ENCODE measurements at places on chromosomes 1 and 21.

DNA sequence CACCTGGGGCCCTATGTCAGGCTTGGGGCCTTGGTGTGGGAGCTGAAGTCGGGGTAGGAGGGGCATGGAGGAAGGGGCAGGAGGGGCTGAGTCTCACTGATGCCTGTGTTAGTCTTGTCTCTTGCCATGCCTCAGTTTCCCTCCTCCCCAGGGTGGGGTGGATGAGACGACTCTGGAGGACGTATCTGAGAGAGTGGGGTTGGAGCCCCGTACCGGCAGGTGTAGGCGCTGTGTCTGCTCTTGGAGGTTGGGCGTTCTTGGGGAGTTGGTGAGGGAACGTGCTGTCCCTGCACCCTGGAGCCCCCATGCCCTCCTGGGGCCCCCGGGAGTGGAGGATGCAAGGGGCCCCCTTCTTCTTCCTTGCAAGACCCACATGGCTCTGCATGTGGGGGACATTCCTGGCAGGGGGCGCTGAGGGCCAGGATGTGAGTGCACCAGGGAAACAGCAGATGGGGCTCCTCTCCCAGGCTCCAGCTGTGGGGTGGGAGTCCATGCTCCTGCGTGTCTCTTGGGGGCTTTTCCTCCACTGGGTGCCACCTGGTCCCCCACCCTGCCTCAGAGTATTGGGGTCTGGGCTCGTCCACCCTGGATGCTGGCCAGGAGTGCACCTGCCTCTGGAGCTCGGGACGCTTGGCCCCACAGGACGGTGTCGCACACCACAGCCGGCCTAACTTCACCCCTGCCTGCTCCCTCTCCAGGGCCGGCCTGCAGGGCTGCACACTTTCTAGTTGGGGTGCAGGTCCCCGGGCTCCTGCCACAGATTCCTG lies 1.4 kb upstream of the TNFRSF14 start:
- DNase-seq: no peak

- no peak for DNase-seq
Observed at GRCh38 chr1:203807196-203807595, 11.8 kb downstream of the ZBED6 start.

DNA sequence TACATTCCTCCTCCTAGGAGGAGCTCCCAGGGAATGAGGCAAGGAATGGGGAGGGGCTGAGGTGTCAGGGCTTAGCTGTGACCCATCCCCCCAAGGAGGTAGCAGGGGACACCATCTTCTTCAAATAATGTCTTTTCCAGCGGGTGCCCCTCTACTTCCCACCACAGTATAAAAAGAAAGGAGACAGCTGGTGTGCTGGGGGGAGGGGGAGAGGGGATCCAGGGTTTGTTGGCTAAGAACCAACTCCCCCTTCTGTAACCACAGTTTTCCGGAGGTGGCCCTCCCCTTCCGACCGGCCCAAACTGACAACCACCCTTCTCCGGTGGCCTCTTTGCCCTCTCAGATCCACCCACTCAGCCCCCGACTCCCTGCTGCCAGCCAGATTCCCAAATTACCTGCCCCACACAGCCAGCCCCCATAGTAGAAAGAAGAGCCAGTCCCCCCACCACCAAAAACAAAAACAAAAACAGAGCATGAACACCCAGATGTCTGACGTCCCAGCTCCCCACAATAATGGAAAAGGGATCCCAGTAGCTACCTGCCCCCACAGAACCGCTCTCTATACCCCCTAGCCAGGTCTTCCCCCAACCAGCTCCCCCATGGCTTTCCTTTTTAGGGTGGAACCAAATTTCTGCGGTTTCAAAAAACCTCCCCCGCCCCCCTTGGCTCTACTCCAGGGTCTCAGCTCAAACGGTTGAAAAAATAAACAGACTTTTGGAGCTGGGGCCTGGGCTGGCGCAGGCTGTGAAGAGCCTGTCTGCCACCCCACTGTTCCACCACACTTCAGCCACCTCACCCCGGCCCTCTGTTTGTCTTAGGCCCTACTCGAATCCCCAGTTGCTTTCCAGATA lies 2.1 kb downstream of the ARHGEF2 start:
- no peak for DNase-seq

DNA sequence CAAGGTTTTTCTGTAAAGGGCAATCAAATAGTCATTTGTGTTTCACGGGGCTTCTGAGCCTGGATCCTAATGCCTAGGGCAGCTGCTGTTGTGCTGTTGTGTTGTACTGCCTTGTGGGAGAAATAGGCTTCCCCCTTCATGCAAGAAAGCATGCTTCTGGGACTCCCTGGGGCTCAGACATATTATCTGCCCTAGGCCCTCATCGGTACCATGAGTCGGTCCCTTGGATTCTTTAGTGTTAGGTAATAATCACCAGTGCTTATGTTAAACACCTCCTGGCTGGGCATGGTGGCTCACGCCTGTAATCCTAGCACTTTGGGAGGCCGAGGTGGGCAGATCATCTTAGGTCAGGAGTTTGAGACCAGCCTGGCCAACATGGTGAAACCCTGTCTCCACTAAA lies 245.9 kb downstream of the TNR start:
- DNase-seq: no peak

DNA sequence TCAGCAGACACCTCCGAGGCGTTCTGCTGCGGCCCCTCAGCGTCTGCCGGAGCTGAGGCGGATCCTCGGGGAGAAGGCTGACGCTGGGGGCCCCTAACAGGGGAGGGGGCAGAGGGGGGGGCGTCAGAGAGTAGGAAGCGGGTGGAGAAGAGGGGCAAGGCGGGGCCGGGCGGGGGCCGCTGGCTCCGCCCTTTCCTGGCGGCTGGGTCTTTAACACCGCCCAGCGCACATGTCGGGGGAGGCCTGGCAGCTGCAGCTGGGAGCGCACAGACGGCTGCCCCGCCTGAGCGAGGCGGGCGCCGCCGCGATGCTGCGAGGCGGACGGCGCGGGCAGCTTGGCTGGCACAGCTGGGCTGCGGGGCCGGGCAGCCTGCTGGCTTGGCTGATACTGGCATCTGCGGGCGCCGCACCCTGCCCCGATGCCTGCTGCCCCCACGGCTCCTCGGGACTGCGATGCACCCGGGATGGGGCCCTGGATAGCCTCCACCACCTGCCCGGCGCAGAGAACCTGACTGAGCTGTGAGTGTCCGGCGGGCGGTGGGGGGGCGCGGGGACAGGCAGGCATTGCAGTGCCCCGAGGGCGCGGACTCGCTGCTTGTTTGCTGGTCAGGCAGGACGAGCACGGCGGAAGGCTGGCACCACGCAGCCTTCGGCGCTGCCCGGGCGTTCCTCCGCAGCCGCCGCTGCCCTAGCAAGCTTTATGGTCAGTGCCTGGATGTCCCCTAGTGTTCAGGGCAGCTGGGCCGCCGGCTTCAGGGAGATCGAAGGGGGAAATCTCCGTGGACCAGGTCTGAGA lies at the start of gene NTRK1:
Gene NTRK1 (plus strand): TSS at position 238 of the 796 bp plus-strand sequence. CDS start 70 bp downstream, at position 308.
- no peak for DNase-seq

DNA sequence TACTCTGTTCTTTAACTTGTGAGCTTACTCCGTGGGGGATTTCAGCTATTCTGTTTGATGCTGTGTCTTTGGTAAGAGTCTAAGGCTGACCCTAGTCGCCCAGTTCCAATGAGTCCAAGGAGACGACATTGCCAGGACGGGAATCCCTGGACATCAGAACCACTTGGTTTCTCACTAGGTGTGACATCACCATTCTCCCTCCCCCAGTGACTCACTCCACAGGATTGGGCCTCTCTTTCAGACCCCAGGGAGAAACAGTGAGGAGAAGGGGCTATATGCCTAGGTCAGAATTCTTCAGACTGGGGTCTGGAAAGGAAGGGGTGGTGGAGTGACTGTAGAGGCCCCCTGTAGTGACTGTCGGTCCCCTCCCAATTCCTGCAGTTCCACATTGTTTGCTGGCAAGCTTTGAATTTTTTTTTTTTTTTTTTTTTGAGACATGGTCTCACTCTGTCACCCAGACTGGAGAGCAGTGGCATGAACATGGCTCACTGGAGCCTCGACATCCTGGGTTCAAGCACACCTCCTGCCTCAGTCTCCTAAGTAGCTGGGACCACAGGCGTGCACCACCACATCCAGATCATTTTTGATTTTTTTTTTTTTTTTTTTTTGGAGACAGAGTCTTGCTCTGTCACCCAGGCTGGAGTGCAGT lies 21.3 kb downstream of the ALPL start:
- no peak for DNase-seq

GRCh38 chr1:62307895-62308492 lies 11.2 kb downstream of the KANK4 start:
- DNase-seq: no peak

DNA sequence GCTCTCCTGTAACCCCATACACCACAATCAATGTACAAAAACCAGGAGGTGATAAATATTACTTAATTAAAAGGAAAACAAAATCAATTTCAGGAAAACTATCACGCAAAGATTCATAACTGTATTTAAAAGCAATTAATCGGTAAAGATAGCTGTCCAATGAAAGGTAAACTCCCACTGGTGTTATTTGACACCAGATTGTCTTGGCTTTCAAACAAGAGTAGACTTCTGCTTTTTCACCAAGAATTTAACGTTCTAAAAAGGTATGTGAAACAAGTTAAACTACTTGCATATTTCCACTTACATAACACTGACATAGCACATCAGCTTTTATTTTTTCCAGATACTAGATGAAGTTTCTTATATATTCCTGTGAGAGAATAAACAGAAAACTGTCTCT lies 3.5 kb downstream of the PLPP3 start:
- no peak for DNase-seq
